ENCODE measurements at places on chromosomes 13 and 19.

DNA sequence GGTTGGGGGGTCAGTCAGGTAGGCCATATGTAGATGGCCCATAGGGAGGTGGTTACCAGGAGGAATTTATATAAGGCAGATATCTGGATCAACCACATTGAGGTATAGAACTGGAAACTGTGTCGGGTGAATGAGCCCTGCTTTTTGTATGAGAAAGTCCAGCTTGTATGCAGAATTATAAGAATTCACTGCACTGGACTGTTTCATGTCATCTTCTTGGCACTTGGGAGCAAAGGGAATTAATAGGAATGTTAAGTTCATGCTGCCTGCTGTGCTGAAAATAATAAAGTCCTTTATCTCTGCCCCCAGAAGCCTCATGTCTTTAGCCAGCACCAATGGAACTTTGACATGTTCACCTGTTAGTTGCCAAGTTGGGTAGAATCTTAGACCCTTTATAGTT lies 12.3 kb downstream of the BORA start:
- no peak for DNase-seq

- DNase-seq = no peak
Observed at GRCh38 chr19:55644842-55645511, 1.5 kb downstream of the ZNF581 start.

- no peak for DNase-seq
Observed at GRCh38 chr13:45996631-45997030, 55.9 kb downstream of the ZC3H13 start.

GRCh38 chr13:101780211-101780610 lies 327.7 kb downstream of the ITGBL1 start:
- no peak for DNase-seq

GRCh38 chr19:55406091-55406825 lies 1.3 kb downstream of the UBE2S start:
- DNase-seq = no peak

- DNase-seq = no peak
Observed at GRCh38 chr13:47508527-47509228, 492.4 kb downstream of the SUCLA2 start.
